ENCODE measurements at places on chromosomes 4 and X. TPM values are rescaled to one million over a fixed set of nuclear protein-coding genes. Genes with fewer than 3 reads are reported as not detected.

The ATP2B3 gene
- total RNA-seq = not detected

The CCDC160 gene
- not detected for total RNA-seq

DNA sequence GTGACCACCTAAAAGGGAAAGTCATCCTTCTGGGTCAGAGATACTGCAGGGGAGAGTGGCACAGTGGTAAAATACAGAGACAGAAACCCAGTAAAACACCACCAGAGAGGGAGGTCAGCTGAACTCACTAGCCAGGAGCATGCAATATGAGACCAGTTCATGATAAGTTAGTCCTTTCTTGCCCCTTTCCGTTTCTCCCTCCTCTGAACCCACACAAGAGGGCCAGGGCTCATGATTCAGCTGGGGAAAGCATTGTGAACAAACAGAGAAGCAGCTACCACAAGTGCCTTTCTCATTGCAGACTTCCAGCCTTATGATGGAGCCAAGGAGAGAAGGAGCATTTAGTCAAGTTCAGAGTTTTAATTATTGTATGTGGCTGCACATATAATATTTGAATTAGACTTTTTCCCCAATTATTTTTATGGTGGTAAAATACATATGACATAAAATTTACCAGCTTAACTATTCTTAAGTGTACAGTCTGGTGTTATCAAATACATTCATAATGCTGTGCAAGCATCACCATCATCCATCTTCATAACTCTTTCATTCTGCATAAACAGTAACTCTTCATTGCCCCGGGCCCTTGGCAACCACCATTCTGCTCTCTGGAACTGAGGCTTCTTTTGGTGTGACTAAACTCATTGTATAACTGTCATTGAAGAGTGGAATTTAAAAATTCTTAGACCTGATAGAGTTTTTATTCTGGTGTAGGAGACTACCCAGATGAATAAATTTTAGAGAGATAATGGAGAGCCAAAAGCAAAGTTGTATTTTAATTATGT, 114.6 kb downstream of the DDIT4L start:
- DNase-seq = no peak

- peak; percentile 18 for DNase-seq
Observed at GRCh38 chrX:154321594-154321993, 26.0 kb downstream of the TKTL1 start.

DNA sequence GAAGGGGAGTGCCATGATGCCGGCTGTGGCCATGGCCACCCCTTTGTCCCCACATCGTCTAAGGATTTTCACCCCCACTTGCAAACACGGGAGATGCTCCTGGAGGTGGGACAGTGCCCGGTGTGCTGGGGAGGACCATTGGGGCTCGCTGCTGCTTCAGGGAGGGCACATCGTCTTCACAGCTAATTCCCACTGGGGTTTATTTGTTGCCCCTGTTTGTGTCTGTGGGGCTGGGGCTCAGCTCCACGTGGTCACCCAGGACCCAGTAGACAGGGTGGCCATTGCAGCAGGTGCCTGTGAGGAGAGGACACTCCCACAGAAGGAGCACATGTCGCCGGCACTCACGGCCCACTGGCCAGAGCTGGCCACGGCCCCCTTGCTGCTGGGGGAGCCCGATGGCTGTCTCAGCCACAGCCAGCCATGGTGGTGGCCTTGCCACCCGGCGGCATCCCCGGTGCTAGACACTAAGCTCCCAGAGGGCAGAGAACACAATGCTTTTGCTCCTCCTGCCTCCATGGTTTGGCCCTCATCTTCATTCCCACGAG, 27.8 kb upstream of the GRPEL1 start:
- DNase-seq = no peak

- no peak for DNase-seq
Observed at GRCh38 chrX:12174358-12174757, 36.1 kb downstream of the FRMPD4 start.

GRCh38 chr4:170729897-170730296, 640.1 kb upstream of the AADAT start:
- no peak for DNase-seq

- DNase-seq = no peak
Observed at GRCh38 chrX:10367406-10367805, 210.6 kb downstream of the CLCN4 start.
